Thymus (tissue), 14 donors: ENCODE measurements at places on chromosomes 16 and 17. TPM values are rescaled to one million over a fixed set of nuclear protein-coding genes. Genes with fewer than 3 reads are reported as not detected.

GRCh38 chr17:37083456-37083855 lies 134.7 kb downstream of the AATF start:
- no peaks in the 10 kb centered on the region for H3K27me3 ChIP-seq
- peaks cover 63% of the 10 kb centered on the region for H3K4me1 ChIP-seq
- H3K27ac ChIP-seq = peak overlapping the region; percentile 84
- H3K36me3 ChIP-seq = peaks cover 13% of the 10 kb centered on the region

DNA sequence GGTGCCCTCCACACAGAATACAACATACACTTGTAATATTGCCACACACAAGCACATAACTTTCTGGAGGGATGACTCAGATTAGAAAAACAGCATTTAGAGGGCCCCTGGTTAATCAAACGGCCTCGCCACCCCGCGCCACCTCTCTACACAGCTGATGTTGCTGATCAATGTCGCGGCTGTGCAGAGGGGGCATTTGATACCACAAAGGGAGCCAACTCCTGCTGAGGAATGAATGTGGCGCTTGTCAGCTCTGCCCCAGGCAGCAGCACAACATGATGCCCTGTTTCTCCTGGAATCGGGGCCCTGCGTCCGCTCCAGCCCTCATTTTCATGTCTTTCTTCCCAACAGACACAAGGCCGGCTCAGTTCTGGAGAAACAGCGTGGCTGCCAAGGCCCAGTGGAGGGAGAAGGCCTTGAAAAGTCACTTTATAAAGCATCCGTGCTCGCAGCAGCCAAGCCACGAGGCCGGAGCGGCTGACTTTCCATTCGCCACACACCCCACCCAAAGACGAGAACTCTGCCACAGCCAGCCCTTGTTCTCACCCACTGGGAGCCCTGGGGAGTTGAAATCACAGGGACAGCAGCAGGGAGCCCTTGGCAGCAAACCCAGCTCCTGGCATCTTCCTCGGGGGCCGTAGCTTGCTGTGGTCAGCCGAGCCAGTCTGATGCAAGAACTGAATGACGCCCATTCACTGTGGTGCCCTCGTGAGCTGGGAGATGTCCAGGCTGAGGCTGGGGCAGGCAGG lies 65.6 kb downstream of the XYLT1 start:
- DNase-seq = no peak
- H3K4me3 ChIP-seq = no peak overlapping the region
- no peak overlapping the region for H3K27ac ChIP-seq

Gene NPIPB12
- 5.2 TPM for total RNA-seq

GRCh38 chr17:71500761-71501555 lies 619.9 kb upstream of the SOX9 start:
- no peak for DNase-seq
- no peaks in the 10 kb centered on the region for H3K36me3 ChIP-seq
- H3K4me3 ChIP-seq = no peak overlapping the region
- H3K27me3 ChIP-seq = no peaks in the 10 kb centered on the region
- no peaks in the 10 kb centered on the region for H3K4me1 ChIP-seq
- H3K27ac ChIP-seq = no peak overlapping the region

- peaks cover 23% of the 10 kb centered on the region for H3K4me1 ChIP-seq
- no peaks in the 10 kb centered on the region for H3K36me3 ChIP-seq
- DNase-seq = no peak
- H3K4me3 ChIP-seq = no peak overlapping the region
- H3K27me3 ChIP-seq = peaks cover 37% of the 10 kb centered on the region
- no peak overlapping the region for H3K27ac ChIP-seq
These were observed 3.7 kb upstream of the SSTR2 start for GRCh38 chr17:73160980-73161630.
